ENCODE measurements at places on chromosomes 5 and 9. TPM values are rescaled to one million over a fixed set of nuclear protein-coding genes. Genes with fewer than 3 reads are reported as not detected.

DNA sequence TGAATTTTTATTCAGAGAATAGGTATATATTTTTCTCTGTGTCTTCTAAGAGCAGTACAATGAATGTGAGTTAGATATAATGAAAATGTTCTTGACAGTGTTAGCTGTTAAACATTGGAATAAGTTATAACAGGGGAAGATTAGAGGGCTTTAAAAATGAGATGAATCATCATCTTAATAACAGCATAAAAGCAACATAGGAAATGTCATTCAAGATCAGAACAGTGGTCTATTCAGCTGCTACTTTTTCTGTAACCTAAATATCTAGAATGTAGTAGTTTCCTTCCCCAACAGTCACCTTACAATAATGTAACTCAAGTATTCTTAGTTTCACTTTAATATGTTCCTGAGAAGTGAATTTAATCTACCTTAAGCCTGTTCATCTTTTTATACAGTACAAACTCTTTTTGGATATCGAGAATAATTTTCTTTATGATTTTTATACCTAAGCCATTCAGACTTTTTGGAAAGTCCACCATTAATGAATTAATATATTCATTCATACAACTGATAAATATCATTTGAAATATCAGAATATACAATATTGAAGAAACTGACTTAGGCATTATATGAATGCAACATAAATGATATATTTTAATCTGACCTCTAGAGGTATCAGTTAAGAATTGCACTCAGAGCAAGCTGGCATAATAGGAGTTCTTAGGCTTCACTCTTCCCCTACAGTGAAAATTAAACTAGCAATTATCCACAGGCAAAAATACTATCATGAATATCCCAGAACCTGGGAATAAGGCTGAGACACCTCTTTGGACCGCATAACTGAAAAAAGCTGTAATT lies 66.1 kb upstream of the EDIL3 start:
- no peaks in the 10 kb centered on the region for H3K4me1 ChIP-seq
- no peak overlapping the region for H3K4me3 ChIP-seq
- no peaks in the 10 kb centered on the region for H3K36me3 ChIP-seq
- no peak overlapping the region for H3K27ac ChIP-seq
- no peaks in the 10 kb centered on the region for H3K27me3 ChIP-seq

DNA sequence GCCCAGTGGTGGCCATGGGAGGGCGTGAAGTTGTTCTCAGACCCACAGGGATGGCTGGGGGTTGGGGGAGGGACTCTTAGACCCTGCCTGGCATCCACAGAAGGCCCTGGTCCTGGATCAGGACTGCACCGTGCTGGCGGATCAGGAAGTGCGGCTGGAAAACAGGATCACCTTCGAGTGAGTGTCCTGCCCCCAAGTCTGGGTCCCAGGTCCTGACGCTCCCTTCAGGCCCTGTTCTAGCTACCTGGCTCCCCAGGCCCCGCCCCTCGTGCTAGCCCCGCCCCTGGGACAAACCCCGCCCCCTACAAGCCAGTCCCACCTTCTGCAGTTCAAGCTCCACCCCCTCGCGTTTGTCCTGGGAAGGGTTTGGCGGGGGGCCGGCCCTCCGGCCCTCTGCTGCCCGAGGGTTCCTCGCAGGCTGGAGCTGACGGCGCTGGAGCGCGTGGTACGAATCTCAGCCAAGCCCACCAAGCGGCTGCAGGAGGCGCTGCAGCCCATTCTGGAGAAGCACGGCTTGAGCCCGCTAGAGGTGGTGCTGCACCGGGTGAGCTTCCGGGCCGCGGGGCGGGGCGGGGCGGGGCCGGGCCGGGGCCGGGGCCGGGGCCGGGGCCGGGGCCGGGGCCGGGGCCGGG lies 12.9 kb downstream of the RGS14 start:
- H3K36me3 ChIP-seq, result peaks cover 8% of the 10 kb centered on the region
- H3K4me3 ChIP-seq, result no peak overlapping the region
- no peak overlapping the region for H3K27ac ChIP-seq
- H3K27me3 ChIP-seq, result peaks cover 33% of the 10 kb centered on the region
- peak; percentile 44 for DNase-seq

Gene DNM1
- total RNA-seq, result 44.6 TPM

GRCh38 chr9:104992659-104993058 lies 64.7 kb upstream of the ABCA1 start:
- no peak for DNase-seq
- peak overlapping the region; percentile 92 for H3K27ac ChIP-seq
- no peaks in the 10 kb centered on the region for H3K27me3 ChIP-seq
- no peaks in the 10 kb centered on the region for H3K36me3 ChIP-seq
- no peak overlapping the region for H3K4me3 ChIP-seq

Gene TMEFF1
- 13.1 TPM for total RNA-seq

Gene COL5A1
- total RNA-seq, result 135 TPM

GRCh38 chr5:97163360-97163764 lies 19.7 kb downstream of the RIOK2 start:
- no peak overlapping the region for H3K27ac ChIP-seq
- H3K27me3 ChIP-seq, result no peaks in the 10 kb centered on the region
- peaks cover 11% of the 10 kb centered on the region for H3K36me3 ChIP-seq
- no peak for DNase-seq

DNA sequence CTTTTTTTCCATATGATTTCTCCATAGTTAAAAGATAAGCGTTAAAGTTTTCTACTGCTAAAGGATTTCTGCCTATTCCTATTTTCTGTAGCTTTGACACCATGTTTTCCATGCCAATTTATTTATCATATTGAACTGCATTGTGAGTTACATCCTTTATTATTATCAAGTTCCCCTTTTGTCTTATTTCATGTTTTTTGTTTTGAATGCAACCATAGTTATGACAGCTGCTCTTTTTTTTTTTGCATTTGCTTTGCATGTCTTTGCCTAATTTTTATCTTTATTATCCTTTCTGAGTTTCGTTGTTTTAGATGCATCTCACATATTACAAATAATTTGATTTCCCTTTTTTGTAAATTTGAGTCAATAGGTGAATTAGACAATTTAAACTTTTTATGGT lies 161.5 kb downstream of the DEPDC1B start:
- no peak for DNase-seq
- no peaks in the 10 kb centered on the region for H3K27me3 ChIP-seq
- no peak overlapping the region for H3K27ac ChIP-seq
- no peak overlapping the region for H3K4me3 ChIP-seq
- H3K36me3 ChIP-seq, result no peaks in the 10 kb centered on the region

Gene KCNMB1
- 0.83 TPM for total RNA-seq

DNA sequence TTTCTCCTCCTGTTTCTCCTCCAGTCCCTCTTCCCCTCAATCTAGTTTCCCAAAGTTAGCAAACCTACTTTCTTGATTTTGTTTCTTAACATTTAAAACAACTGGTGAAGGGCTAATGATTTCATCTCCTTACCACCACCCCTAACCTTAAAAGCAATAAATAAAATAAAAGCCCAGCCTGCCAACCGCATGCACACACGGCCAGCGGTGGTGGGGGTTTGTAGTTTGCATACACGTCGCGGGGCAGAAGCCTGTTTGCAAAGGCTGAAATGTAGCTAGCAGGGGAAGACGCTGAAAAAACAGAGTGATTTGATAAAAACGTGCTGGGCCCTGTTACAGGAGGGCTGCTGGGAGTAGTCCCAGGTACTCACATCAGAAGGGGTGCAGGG lies 1.9 kb upstream of the DMRT2 start:
- H3K27ac ChIP-seq, result no peak overlapping the region
- H3K4me3 ChIP-seq, result no peak overlapping the region
- peaks cover 96% of the 10 kb centered on the region for H3K27me3 ChIP-seq
- peaks cover 58% of the 10 kb centered on the region for H3K4me1 ChIP-seq

- H3K36me3 ChIP-seq, result no peaks in the 10 kb centered on the region
- no peak overlapping the region for H3K27ac ChIP-seq
- no peaks in the 10 kb centered on the region for H3K27me3 ChIP-seq
- no peaks in the 10 kb centered on the region for H3K4me1 ChIP-seq
- H3K4me3 ChIP-seq, result no peak overlapping the region
- DNase-seq, result no peak
Measured at GRCh38 chr5:172801179-172801671, 30.2 kb upstream of the DUSP1 start.

GRCh38 chr5:124650147-124650561 lies 96.3 kb downstream of the ZNF608 start:
- H3K36me3 ChIP-seq, result peaks cover 17% of the 10 kb centered on the region
- DNase-seq, result no peak
- H3K27me3 ChIP-seq, result no peaks in the 10 kb centered on the region
- H3K4me1 ChIP-seq, result peaks cover 41% of the 10 kb centered on the region
- H3K27ac ChIP-seq, result peak overlapping the region; percentile 92

Gene ARSK
- total RNA-seq, result 11.6 TPM

- H3K4me3 ChIP-seq, result no peak overlapping the region
- H3K27me3 ChIP-seq, result no peaks in the 10 kb centered on the region
- DNase-seq, result no peak
- no peaks in the 10 kb centered on the region for H3K36me3 ChIP-seq
- no peaks in the 10 kb centered on the region for H3K4me1 ChIP-seq
Measured at GRCh38 chr5:18375641-18376040, 741.4 kb downstream of the TAF11L14 start.

Gene PALM2AKAP2
- total RNA-seq, result 16.3 TPM

Gene GRM6
- total RNA-seq, result under 0.01 TPM

Gene ADGRD2
- 0.50 TPM for total RNA-seq

- H3K36me3 ChIP-seq, result peaks cover 63% of the 10 kb centered on the region
- H3K27ac ChIP-seq, result no peak overlapping the region
- H3K4me1 ChIP-seq, result peaks cover 3% of the 10 kb centered on the region
- H3K4me3 ChIP-seq, result no peak overlapping the region
- DNase-seq, result no peak
Measured at GRCh38 chr5:178223828-178224335, 8.7 kb downstream of the PHYKPL start.

GRCh38 chr5:96852759-96853158 lies 23.5 kb upstream of the ERAP2 start:
- no peak overlapping the region for H3K4me3 ChIP-seq
- no peak overlapping the region for H3K27ac ChIP-seq
- no peaks in the 10 kb centered on the region for H3K36me3 ChIP-seq
- DNase-seq, result no peak
- no peaks in the 10 kb centered on the region for H3K4me1 ChIP-seq
- H3K27me3 ChIP-seq, result no peaks in the 10 kb centered on the region

- no peak overlapping the region for H3K27ac ChIP-seq
- no peaks in the 10 kb centered on the region for H3K27me3 ChIP-seq
- no peaks in the 10 kb centered on the region for H3K4me1 ChIP-seq
Measured at GRCh38 chr5:36052538-36052937, 14.1 kb downstream of the UGT3A2 start.

Gene MARVELD2
- 12.9 TPM for total RNA-seq

- H3K4me3 ChIP-seq, result no peak overlapping the region
- H3K27me3 ChIP-seq, result no peaks in the 10 kb centered on the region
- H3K4me1 ChIP-seq, result no peaks in the 10 kb centered on the region
- H3K36me3 ChIP-seq, result no peaks in the 10 kb centered on the region
Measured at GRCh38 chr9:2338777-2339365, 282.7 kb upstream of the VLDLR start.

DNA sequence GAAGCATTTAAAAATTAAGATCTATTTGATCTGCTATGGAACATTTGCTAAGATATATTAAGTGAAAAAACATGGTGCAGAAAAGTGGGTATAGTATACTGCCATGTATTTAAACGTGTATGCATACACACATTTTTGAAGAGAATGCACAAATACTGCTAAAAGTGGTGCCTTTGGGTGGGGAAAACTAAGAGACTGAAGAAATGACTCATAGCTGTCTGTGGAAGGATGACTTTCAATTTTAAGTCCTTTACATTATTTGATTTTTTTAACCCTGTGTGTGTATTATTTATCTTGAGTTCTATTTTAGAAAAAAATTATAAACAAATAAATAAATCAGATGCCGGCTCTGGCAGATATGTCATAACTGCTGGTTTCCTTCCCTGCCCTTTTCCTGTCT lies 120.7 kb upstream of the SLIT3 start:
- no peak for DNase-seq
- H3K4me1 ChIP-seq, result no peaks in the 10 kb centered on the region
- no peaks in the 10 kb centered on the region for H3K27me3 ChIP-seq
- H3K27ac ChIP-seq, result no peak overlapping the region

DNA sequence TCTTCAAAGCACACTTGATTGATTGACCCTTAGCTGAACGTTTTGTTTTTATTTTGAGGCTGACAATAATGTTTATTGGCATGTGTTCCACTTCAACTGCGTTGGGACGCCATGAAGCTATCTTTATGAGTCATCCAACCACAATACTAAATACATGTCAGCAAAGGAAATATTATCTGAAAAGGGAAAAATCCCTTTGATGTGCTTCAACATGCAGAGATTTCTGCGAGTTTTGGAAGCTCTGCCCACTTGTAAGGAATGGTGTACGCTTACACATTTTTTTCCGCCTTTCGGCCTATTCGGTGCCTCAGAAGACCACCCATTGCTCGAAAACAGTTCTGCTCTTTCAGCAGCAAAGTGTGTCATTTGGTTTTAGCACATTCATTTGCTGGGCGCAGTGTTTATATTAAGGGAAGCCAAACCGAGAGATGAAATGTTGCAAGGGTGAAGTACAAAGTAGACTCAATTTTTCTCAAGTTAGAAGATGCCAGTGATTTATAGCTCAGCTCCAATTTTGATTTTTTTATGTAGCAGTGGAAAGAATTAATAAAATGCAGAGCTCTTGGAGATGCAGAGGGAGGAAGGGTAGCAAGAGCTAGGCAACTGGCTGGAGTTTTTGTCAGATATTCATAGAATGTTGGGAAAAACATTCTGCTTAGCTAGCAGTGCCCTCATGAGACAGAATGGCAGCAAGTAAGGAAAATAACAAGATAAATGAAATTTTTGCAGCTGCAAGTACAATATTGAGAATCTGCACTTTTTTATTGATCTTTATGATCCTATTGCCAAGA lies 68.9 kb downstream of the PRDM6 start:
- DNase-seq, result peak; percentile 36
- no peaks in the 10 kb centered on the region for H3K27me3 ChIP-seq
- peak overlapping the region; percentile 7 for H3K4me3 ChIP-seq
- no peaks in the 10 kb centered on the region for H3K4me1 ChIP-seq

DNA sequence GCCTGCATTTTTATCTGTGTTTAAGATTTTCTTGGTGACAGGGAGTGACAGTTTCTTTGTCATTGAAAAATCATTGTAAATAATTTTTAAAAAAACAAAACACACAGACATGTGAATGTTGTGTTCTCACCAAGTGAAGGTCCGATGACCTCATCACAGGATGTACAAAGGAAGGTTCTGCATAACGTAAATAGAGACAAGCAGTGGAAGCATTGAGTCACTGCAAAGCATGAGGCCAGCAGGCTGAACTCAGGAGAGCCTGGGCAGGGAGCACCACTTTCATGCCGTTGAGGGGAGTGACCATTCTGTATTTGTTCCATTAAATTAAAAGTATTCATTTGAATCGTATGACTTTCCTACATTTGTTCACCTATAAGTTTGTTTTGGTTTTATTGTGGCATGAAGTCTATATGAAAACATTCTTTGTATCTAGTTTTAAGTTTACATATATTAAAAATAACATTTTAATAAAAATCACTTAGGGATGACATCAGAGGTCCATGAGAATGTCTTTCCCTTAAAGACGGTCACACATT lies 70.4 kb upstream of the TLE1 start:
- DNase-seq, result no peak
- H3K27me3 ChIP-seq, result peaks cover 4% of the 10 kb centered on the region
- no peak overlapping the region for H3K4me3 ChIP-seq
- H3K27ac ChIP-seq, result no peak overlapping the region
- H3K36me3 ChIP-seq, result no peaks in the 10 kb centered on the region

- no peak for DNase-seq
- no peak overlapping the region for H3K27ac ChIP-seq
- H3K4me1 ChIP-seq, result no peaks in the 10 kb centered on the region
- no peaks in the 10 kb centered on the region for H3K36me3 ChIP-seq
- H3K27me3 ChIP-seq, result no peaks in the 10 kb centered on the region
Measured at GRCh38 chr9:75918154-75918553, 27.7 kb downstream of the PCSK5 start.

- no peak overlapping the region for H3K27ac ChIP-seq
- H3K36me3 ChIP-seq, result no peaks in the 10 kb centered on the region
- peaks cover 29% of the 10 kb centered on the region for H3K4me1 ChIP-seq
- H3K4me3 ChIP-seq, result no peak overlapping the region
- peaks cover 45% of the 10 kb centered on the region for H3K27me3 ChIP-seq
- DNase-seq, result no peak
Measured at GRCh38 chr5:55236800-55237199, 3.4 kb upstream of the CCNO start.

Gene PCDHGA6
- total RNA-seq, result 12.3 TPM

Gene NR6A1
- total RNA-seq, result 2.8 TPM

All from spinal cord (tissue), 10 donors.